GM23248 (cell line): ENCODE measurements at places on chromosomes 7 and 10. TPM values are rescaled to one million over a fixed set of nuclear protein-coding genes. Genes with fewer than 3 reads are reported as not detected.

DNA sequence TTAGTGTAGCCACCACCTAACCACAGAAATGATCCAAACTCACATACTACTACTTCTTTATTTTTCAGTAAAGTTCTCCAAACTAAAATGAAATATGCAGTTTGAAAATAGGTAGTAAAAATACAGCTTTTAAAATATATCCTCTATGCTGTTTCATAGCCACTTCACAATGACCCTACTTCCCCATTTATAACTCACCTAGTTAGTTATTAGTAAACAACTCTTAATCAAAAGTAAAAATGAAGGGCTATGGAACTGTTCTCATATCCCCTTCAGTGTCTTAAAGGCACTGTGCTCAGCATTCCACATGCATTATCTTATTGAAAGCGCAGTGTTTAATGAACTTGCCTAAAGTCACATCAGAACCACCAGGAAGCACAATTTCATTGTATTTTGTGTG lies 43.5 kb downstream of the KMT2C start:
- no peaks in the 10 kb centered on the region for H3K27me3 ChIP-seq
- no peaks in the 10 kb centered on the region for H3K36me3 ChIP-seq
- H3K4me1 ChIP-seq = no peaks in the 10 kb centered on the region

The STEAP1 gene
- total RNA-seq = 97.7 and 120 TPM in 2 replicates

- H3K27me3 ChIP-seq = no peaks in the 10 kb centered on the region
- peak; percentile 91 for DNase-seq
- H3K36me3 ChIP-seq = peaks cover 18% of the 10 kb centered on the region
- H3K27ac ChIP-seq = peak overlapping the region; percentile 80
- no peak overlapping the region for H3K4me3 ChIP-seq
- H3K4me1 ChIP-seq = peaks cover 27% of the 10 kb centered on the region
These were observed 61.3 kb downstream of the MICU1 start for GRCh38 chr10:72564596-72564995.

The TRIM56 gene
- total RNA-seq = 10.3 and 11.0 TPM in 2 replicates

GRCh38 chr10:14093730-14094484 lies 236.8 kb downstream of the FRMD4A start:
- no peaks in the 10 kb centered on the region for H3K36me3 ChIP-seq
- peak; percentile 74 for DNase-seq
- 0 out of 2 replicates have a peak, but pooled peaks cover 6% of the 10 kb centered on the region for H3K4me1 ChIP-seq
